ENCODE measurements at places on chromosomes 3 and 15.

DNA sequence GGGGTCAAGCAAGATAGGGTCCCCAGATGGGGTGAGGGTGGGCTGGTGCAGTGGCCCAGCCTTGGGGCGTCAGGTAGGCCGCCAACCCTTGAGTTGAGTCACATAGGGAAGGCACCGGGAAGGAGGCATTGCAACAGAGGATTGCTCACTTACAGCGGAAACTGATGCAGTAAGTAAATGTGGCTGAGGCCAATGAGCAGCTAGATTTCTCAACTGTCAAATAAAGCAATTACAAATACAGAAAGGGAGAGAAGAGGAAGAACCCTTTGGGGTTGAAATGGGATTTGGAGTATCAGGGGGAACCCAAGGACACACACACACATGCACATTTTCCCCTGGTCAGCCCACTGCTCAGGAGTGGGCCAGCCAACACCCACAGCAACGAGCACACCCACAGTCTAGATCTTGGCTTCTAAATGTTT, 44.0 kb downstream of the CHSY1 start:
- no peak for DNase-seq

DNA sequence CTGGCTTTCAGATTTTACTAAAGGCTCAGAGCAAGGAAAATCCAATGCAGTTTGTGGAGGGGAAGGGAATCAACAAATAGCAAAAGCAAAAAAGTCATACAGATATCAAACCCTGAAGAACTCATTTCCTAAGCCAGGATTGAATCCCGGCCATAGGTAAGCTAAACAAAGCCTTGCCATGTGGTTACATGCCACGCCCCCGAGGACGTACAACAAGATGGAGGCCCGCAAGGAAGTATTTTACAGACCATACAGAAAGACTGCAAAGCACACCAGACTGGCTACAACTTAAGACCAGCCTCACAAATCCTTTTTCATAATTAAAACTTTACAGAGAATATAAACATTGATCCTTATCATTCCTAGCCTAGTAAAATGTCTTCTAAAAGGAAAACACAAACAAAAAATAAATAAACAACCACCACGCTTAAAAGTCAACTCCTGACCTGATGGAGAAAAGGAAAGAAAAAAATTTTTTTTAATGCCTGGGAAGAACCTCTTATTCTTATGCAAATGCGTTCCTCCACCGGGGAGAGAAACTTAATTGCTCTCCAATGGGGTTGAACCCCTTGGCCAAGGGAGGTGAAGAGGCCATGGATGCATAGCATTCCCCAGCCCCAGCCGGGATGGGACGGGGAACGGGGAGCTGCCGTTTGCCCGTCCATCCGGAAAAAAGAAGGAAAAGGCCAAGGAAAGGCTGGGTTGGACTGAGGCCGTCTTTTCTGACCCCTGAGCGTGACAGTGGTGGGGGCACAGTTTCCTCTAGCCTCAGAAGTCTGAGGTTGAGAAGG, 39.3 kb downstream of the IL1RAP start:
- DNase-seq = no peak

DNA sequence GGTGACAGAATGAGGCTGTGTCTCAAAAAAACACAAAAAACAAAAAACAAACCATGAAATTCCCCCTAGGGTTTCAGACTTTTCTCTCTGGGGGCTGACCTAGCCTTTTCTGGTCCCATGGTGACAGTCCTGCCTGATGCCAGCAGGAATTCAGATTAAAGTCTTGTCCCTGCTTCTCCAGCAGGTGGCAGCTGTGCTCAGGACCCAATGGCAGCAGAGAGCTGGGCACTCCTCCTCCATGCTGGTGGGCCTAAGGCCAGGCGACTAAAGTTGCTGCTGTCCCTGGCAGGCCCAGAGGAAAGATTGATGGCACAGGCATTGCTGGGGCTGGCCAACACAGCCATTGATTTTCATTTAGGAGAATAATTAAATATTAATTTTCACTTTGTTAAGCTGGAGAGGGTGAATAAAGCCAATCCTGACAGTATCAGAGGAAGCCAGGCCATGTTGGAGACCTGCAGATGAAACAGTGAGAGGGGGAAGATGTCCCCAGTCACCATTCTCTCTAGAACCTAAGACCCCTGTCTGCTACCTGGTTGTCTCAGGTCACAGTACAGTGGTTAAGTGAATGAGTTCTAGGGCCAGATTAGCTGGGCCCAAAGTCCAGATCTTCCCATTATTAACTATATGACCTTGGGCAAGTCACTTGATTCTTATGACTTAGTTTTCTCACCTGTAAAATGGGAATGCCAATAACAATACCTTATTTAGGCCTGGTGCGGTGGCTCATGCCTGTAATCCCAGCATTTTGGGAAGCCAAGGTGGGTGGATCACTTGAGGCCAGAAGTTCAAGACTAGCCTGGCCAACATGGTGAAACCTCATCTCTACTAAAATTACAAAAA, 7.1 kb downstream of the CELF6 start:
- DNase-seq = peak; percentile 88

DNA sequence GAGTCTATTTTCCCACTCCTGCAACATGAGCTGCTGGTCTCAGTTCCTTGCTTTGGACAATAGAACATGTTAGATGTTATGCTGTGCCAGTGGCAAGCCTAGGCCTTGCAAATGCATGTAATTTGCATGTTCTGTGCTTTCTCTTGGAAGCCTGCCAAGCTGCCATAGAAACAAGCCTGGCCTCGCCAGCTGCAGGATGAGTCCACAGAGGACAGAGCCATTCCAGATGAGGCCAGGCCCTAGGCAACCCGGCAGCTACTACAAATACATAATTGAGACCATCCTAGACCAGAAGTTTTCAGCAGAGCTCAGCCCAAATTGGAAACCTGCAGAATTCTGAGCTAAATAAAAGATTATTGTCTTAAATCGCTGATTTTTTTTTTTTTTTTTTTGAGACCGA, 39.6 kb downstream of the TRIM69 start:
- DNase-seq = no peak

DNA sequence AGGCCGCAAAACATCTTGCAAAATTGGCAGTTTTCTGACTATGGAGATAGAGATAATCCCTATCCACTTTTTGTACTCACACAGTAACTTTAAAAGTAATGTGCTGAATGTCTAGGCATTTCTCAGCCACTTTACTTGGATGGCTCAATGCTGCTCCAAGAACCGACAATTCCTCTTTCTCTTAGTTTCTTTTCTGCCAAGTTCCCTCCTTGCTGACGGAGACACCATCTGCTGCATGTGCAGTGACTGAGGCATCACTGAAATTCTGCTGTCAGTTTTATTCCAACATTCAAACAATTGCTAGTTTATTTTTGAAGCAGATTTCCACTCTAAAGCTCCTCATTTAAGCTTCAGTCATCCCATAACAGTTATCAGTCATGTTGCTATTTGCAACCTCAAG, 116.0 kb upstream of the RBMS3 start:
- DNase-seq = no peak

DNA sequence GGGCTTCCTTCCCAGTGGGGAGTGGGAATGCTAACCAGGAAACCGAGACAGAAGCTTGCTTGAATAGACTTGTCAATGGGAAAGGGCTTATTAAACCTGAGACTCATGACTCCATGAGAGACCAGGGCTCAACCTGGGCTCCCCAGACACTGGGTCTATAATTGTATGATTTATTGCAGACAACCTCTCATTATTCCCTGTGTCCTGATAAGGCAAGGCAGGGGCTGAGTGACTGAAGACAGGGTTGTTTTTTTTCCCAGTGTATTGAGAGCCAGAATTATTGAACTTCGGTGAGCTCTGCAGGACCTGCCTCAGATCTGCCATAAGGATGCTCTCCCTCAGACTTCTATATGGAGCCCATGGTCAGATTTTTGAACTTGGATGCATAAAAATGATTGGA, 79.5 kb upstream of the KLHL25 start:
- DNase-seq = no peak

DNA sequence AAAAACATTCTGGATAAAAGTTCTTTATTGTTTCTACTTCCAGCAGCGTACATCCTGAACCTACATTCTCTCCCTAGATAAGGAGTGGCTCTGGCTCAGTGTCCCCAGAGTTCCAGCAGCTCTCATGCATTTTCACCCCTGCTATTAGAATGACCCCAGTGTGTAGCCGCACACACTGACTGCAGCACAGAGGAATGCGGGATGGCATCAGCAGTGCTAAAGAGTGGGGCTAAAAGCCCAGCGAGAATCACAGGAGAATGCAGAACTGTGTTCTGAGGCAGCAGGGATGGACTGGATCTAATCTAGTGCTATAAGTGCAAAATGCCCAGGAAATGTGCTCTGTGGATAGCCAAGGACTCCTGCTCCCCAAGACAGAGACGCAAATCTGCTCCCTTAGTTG, 66.4 kb upstream of the TJP1 start:
- no peak for DNase-seq

- peak; percentile 41 for DNase-seq
Measured at GRCh38 chr3:184117636-184118035, 17.5 kb upstream of the EIF2B5 start.

DNA sequence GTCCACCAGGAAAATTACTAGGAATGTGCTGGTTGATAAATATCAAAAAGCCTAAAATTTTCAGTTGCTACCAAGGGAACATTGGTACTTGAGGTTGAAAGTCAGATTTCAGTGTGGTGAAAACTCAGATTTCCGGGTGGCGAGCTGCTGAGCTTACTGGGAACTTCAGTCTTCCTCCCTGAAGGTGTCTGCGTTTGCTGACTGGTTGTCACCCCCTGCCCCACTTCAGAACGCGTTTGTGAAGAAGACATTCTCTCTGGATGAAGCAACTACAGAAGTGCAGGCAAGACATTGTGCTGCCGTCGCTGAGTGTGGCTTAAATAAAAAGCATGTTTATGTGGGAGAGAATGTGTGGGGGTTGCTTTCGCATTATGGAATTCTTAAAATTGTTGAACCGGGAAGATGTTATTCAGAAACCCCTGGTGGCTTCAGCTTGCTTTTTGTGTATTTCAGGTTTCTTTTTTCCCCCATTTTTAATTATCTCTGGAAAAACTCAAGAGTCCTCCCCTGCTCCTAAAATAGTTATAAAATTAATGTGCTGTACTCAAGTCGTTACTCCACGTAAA, 7.1 kb downstream of the FAM81A start:
- no peak for DNase-seq

DNA sequence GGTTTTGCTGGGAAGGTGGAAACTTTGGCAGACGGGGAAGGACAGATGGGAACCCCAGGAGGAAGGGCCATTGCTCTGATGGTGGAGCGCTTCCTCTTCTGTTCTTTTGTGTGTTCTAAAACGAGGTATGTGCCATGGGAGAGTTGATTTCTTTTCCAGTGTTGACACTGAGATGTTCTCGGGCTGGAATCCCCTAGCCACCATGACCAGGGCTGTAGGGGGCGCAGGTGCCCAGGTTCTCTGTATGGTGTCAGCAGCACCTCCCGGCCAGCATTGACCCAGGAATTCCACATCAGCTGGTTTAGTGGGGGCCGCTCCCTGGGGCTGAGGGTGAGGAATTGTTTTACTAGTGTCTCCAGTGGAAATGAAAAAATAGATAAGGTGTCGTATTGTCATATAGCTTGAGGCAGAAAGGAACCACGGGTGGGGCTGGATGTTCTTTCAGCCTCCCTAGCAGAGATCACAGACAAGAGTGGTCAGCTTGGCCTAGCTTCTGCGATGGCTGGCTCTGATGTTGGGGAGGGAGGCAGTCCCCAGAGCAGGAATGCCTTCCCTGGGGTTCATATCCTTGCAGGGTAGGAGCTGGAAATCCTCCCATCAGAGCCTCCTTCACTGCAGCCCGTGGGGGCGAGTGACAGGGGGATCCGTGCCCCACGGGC, 34.2 kb upstream of the ACAD9 start:
- DNase-seq = no peak

- no peak for DNase-seq
Measured at GRCh38 chr3:124648551-124648950, 81.7 kb upstream of the UMPS start.

DNA sequence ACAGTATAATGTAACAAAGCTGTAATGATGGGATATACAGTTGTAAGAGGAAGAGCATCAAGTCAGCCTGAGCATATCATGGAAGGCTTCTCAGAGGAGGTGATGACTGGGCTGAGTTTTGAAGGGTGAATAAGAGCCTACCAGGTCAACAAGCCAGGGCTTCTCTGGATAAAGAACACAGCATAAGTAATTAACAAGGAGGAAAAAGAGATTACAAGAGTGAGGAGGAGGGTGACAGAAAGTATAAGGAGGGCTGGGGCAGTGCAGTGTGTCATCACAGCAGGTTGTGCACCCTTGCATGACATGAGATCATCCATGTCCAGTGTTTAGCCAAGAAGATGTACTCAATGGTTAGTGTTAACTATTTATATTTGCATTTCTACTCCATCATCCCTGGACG, 16.9 kb upstream of the SPATA12 start:
- no peak for DNase-seq

- DNase-seq = no peak
Measured at GRCh38 chr15:66796343-66796742, 94.3 kb downstream of the SMAD6 start.

GRCh38 chr3:113193719-113194118, 17.6 kb upstream of the BOC start:
- peak; percentile 7 for DNase-seq

DNA sequence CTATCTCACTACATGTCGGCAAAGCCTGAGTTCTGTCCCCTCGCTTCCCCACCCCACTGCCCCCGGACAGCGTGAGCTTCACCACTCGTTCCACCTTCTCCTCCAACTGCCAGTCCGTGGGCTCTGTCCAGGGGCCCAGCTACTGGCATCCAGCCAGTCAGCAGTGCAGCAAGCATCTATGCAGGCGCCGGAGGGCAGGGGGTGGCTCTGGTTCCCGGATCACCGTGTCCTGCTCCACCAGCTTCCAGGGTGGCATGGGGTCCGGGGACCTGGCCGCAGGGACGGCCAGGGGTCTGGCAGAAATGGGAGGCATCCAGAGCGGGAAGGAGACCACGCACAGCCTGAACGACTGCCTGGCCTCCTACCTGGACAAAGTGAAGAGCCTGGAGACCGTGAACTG, 20.4 kb downstream of the CMTM8 start:
- DNase-seq = no peak

DNA sequence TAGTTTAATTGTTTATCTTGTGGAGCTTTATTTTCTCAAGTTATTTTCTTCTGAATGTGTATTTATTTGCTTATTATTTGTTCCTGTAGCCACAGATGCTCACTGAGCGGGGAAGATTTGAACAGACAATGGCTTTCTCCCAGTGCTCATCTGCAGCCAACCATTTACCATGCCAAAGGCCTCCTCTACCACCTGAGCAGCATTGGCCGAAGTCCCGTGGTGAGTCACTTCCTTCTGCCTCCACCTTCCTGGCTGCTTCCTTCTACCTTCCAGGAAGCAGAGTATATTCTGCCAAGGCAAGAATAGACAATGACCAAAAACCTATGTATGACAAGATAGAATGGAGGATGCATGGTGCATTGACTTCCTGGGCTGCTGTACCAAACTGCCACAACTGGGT, 443.1 kb downstream of the AGBL1 start:
- no peak for DNase-seq
